Germinal center (tissue), 1 donor: ENCODE measurements at places on chromosomes 11 and 22.

DNA sequence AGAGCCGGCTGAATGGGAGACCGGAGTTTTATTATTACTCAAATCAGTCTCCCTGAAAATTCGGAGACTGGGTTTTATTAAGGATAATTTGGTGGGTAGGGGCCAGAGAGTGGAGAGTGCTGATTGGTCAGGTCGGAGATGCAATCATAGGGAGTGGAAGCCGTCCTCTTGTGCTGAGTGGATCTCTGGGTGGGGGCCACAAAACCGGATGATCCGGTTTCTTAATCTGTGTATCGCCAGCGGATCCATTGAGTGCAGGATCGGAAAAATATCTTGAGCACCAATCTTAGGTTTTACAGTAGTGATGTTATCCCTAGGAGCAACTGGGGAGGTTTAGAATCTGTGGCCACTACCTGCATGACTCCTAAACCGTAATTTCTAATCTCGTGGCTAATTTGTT is 886 bp upstream of the NIPSNAP1 start:
- DNase-seq: no peak

DNA sequence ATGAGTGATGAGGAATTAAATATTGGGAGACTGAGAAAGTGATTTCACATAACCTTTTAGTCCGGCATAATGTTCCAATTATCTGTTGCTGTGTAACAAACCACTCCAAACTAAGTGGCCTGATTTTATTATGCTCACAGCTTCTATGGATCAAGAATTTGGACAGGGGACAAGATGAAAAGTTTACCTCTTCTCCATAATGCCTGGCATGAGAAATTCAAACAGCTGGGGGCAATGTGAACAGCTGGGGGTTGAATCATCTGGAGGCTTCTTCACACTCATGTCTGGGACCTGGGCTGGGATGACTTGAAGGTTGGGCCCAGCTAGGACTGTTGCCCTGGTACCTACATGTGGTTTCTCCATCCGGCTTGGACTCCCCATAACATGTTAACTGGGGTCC is 99.4 kb upstream of the DRD2 start:
- DNase-seq: no peak

DNA sequence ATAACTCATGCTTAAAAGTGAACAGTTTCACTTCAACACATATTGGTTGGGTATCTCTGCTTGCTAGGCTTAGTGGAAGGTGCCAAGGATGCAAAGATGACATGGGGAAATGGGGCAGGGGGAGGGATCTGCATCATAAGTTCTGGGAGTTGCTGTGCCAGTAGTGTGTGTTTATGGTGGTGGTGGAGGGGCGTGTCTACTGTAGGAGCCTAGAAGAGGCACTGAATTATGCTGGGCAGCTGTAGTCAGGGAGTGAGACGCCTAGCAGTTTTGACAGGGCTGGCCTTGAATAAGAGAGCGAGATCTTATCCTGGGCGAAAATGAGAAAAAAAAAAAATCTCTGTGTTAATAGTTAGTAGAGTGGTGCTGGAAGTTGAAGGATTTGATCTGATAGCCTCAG is 3.0 kb downstream of the ELMOD1 start:
- DNase-seq: no peak

DNA sequence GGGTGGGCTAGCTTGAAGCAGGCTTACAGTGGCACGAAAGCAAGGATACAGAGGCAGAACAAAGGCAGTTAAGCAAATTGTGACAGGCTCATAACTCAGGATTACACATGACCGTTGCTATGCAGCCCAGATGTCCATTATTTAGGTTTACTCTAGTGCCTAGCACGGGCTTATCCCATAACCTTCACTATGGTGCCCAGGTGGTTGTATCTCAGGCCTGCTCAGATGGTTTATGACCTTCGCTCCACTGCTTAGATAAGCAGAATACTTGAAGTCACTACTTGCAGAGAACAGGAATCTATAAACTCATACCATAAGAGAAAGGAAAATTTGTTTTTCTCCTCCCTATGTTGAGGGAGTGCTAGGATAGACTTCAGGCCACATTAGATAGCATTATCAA is 9.0 kb downstream of the OR6M1 start:
- no peak for DNase-seq

DNA sequence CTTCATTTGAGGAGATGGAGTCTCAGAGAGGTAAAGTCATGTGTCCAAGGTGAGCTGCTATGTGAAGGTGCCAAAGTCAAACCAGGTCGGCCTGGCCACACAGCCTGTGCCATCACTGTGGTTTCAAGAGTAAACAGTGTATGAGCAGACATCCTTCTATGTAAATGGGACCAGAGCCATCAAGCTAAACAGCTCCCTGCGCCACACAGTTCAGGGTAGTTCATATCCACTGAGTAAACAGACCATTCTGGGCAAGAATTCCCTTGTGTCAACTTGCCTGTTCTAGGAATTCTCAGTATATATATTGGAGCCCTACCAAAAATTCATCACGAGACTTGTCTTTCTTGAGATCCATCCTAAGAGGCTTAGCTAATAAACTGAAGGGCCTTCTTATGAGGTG is 77.5 kb downstream of the AMOTL1 start:
- DNase-seq: no peak

GRCh38 chr11:62961017-62961570 is 23.7 kb downstream of the SLC22A6 start:
- DNase-seq: no peak

- DNase-seq: no peak
Measured at GRCh38 chr11:4664183-4664582, 20.4 kb downstream of the OR51E1 start.

- no peak for DNase-seq
Measured at GRCh38 chr11:61401573-61401972, 9.2 kb downstream of the TMEM216 start.

DNA sequence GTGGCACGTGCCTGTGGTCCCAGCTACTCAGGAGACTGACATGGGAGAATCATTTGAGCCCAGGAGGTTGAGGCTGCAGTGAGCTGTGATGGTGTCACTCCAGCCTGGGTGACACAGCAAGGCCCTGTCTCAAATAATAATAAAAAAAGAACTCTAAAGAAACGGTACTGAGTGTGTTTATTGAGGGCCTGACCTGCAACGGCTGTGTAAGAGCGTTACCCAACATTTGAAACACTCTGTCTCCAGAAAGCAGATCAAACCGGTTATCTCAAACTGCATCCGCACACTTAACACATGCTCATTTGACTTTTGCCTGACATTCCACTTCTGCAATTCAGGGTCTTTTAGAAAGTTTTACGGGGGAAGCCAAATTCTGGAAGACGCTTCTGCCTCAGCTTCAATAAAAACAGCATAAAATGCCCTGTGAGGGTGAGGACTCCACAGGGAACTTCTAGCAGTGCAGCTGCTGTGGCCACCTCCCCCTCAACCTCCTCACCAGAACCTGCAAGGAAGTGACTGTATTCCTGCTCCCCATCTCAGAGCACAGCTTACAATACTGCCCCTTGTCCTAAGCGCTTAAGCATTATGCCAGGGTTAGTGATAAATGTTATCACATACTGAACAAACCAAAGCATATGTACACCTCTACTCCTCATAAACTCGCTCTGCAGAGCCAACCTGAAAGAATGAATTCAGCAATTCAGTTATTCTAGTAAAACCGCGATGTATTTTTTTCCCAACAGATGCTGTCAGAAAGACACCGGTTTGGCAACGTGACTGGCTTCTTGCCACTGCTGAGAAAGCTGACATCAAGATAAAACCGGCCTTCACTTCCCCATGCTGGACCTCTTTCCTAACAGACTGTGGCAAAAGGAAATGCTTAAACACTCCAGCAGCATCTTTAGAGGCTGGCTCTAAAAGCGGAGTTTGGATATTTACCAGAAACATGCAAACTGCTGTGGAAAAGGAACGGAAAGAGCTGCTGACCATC is 52.2 kb downstream of the PRDM10 start:
- DNase-seq: no peak

DNA sequence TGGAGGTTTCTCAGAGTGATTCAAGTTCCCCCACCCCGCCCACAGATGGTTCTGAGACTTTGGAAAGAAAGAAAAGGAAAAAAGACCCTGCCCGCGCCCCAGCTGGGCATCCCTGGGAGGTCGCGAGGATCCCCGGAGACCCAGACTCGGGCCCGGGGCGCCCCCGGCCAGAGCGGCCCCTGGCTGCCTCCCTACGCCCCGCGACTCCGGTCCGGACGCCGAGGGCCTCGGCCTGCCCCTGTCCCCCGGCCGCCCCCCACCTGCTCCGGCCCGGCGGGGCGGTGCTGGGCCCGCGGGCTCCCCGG is 2.3 kb upstream of the AIFM3 start:
- no peak for DNase-seq

- no peak for DNase-seq
Measured at GRCh38 chr22:42902875-42903510, 45.9 kb upstream of the ARFGAP3 start.

- DNase-seq: no peak
Measured at GRCh38 chr22:49753961-49754695, 73.5 kb downstream of the BRD1 start.
